ENCODE measurements at places on chromosomes 13 and 19.

GRCh38 chr19:28502879-28503734, 709.8 kb downstream of the UQCRFS1 start:
- DNase-seq = no peak

DNA sequence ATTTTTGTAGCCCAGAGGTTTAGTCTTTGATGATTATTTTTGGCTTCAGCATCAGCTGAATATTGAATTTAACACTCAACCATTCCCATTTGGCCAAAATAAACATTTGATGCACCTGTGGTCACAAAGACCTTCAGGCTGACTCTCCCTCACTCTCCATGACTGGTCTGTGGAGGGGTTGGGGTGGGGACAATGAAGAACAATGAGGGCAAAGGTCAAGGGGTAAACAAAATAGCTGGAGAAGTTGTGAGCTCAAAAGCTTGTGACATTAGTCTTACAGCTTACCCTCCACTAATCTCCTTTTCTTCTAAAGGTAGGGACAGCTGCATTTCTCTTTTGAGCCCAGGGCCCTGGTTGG, 86.9 kb downstream of the SLC15A1 start:
- no peak for DNase-seq

DNA sequence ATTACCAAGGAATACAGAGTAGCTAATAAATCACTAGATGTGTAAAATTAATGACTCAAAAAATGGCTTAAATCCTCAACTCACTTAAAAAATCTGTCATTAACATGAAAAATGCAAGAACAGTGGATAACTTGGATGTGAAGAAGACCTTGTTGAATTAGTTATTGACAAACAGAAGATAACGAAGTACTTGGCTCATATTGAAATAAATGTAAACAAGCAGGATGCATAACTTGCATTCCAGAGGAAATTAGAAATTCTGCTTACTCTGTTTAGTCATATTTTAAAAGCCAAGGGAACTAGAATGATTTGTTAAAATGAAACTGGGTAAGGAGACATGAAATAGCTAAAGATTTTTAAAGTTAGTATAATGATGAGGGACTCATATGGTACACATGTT, 1812.2 kb downstream of the PCDH9 start:
- no peak for DNase-seq

GRCh38 chr13:91630946-91631345, 232.5 kb downstream of the GPC5 start:
- DNase-seq = no peak

GRCh38 chr13:33543631-33544265, 258.2 kb upstream of the STARD13 start:
- no peak for DNase-seq

DNA sequence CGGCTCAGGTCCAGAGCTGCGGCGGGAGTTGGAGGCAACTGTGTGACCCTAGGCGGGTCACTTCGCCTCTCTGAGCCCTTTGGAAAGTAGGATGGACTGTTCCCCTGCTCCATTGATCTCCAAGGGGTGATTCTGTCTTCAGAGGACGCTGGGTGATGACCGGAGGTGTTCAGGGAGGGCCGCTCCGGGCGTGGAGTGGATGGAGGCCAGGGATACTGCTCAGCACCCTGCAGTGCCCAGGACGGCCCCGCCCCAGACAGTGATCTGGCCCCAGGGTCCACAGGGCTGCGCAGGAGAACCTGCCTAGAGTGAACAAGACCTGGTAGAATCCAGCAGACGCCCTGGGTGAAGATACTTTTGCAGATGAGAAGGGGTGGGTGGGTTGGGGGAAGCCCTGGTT, 7.0 kb downstream of the NCLN start:
- DNase-seq = no peak

GRCh38 chr19:6103217-6103644, 7.1 kb downstream of the RFX2 start:
- no peak for DNase-seq

GRCh38 chr13:48449656-48450055, 36.7 kb upstream of the LPAR6 start:
- no peak for DNase-seq

DNA sequence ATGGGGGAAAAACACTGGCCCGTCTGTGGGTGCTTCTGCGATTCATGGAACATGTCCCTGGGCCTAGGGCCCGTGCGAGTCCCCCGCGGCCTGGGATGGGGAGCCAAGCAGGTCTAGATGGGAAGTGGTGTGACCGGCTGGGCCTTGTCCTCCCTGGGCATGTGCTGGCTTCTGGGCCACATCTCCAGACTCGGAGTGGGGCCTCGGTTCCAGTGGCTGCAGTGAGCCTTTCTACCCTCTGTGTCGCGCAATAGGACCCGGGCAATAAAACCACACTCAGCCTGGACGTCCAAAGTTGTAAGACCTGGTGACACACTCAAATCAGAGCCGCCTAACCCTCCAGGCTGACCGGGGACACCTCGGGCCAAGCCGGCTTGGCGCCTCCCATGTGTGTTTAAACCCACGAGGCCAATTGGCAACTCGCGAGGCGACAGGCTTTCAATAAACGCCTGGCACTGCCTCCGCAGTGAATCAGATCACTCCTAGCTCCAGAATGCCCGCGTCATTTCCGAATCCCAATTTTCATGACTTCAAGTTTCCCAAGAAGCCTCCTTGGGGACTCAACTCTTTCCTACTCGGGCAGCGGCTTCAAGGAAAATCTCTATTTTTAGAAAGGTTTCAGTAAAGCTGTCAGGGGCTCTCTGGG, 57.3 kb downstream of the KLF2 start:
- DNase-seq = no peak

DNA sequence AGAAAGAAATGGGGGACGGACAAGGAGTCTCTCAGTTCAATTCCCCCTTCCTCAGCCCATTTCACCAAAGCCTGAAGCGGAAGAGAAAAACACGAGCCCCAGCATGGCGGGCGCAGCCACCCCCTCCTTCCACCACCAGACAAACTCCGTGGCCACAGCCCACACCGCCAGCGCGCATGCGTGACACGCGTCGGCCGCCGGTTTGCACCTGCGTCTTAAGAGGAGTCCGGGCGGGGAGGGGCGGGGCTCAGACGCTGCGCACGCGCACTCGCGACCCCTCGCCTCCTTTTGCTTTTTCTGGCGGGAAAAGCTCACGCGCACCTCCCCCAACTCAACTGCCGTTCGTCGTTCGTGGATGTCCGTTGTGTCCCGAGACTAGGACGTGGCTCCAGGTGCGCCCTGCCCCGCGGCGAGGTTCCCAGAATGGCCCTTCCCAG, at the start of gene KASH5:
TSS of gene KASH5 (plus strand) at position 314 of the 437 bp plus-strand sequence. CDS start 2,635 bp downstream, outside the sequence.
- DNase-seq = peak; percentile 92

- no peak for DNase-seq
Observed at GRCh38 chr19:55697698-55698097, 22.7 kb downstream of the EPN1 start.

- DNase-seq = no peak
Observed at GRCh38 chr19:1291761-1292418, 6.2 kb downstream of the EFNA2 start.

GRCh38 chr19:7865262-7865911, 8.8 kb downstream of the PRR36 start:
- no peak for DNase-seq

- DNase-seq = no peak
Observed at GRCh38 chr13:111970494-111971141, 96.3 kb upstream of the SOX1 start.

DNA sequence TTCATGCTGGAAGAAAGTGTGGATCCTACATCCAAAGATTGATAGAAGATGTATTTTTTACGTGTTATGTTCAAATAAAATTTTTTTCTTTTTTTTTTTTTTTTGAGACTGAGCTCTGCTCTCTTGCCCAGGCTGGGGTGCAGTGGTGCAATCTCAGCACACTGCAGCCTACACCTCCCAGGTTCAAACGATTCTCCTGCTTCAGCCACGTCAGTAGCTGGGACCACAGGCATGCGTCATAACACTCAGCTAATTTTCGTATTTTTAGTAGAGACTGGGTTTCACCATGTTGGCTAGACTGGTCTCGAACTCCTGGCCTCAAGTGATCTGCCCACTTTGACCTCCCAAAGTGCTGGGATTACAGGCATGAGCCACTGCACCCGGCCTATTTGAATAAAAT, 65.7 kb downstream of the KLF12 start:
- no peak for DNase-seq

Data from activated naive CD4-positive, alpha-beta T cell treated with anti-CD3 and anti-CD28 coated beads, Interleukin-2, amount 10 ng/mL, durations not matched to agents 7 days and 5 days (primary cell).